ENCODE measurements at places on chromosomes 16 and 17.
A peak's percentile ranks its signal among the peaks of the same experiment; 100 is the strongest.

DNA sequence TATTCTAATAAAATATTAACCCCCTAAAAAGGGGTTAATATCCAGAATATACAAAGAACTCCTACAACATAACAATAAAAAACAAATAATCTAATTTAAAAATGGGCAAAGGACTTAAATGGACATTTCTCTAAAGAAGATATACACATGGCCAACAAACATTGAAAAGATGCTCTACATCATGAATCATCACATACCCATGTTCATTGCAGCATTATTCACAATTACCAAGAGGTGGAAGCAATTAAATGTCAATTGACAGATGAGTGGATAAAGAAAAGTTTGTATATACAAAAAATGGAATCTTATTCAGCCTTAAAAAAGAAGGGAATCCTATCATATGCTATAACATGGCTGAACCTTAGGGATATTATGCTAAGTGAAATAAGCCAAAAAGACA lies 36.8 kb downstream of the CPD start:
- DNase-seq: peak; percentile 63

- no peak for DNase-seq
Observed at GRCh38 chr17:32627239-32627996, 140.6 kb downstream of the CDK5R1 start.

GRCh38 chr16:78635807-78636206 lies 536.4 kb downstream of the WWOX start:
- DNase-seq: no peak

GRCh38 chr17:1985686-1986085 lies 39.4 kb downstream of the RTN4RL1 start:
- DNase-seq: no peak

DNA sequence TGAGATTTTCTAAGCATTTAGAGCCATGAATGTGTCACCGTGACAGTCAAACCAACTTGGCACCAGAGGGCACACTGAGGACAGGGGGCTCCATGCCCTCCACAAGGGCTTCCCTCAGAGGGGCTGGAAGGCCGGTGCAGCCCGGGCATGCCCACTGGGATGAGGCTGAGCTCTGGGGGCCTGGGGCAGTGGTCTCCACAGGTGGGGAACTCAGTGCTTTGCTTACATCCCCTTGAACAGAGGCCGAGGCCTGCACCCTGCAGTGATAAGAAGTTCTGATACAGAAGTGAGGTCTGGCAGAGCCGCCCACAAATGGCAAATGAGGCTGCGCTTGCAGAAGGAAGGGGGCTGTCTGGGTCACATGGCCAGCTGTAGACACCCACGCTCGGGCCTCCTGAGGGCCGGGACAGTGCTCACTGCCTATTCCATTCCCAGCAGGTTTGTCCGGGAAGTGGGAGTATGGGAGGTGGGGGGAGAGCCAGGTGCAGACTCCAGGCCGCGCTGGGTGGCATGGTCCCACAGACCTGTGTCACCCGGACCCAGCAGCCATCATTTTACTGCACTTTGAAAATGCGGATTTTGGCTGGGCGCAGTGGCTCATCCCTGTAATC lies 116.8 kb upstream of the CREBBP start:
- DNase-seq: no peak

DNA sequence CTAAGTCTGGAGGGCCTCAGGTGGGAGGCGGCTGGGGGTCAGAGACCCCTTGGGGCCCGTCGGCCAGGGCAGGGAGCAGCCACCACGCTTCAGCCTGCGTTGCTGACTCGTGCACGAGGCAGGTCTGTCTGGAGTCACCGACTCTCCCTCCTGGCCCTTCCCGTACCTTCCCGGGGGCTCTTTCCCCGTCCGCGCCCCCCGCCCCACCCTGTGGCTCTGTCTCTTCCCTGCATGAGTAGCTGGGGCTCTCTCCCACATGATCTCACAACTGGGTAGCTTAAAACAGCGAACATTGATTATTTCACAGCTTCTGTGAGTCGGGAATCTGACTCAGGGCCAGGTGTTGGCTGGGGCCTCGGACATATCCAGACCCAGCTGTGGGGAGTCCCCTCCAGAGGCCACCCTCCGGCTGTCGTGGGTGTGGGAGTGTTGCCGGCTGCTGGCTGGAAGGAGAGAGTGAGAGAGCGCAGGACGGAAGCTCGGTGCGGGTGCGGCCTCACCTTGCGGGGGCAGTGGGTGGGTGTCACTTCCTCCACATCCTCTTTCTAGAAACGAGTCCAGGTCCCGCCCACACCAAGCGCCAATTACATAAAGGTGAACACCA lies 17.3 kb downstream of the BAHCC1 start:
- no peak for DNase-seq

DNA sequence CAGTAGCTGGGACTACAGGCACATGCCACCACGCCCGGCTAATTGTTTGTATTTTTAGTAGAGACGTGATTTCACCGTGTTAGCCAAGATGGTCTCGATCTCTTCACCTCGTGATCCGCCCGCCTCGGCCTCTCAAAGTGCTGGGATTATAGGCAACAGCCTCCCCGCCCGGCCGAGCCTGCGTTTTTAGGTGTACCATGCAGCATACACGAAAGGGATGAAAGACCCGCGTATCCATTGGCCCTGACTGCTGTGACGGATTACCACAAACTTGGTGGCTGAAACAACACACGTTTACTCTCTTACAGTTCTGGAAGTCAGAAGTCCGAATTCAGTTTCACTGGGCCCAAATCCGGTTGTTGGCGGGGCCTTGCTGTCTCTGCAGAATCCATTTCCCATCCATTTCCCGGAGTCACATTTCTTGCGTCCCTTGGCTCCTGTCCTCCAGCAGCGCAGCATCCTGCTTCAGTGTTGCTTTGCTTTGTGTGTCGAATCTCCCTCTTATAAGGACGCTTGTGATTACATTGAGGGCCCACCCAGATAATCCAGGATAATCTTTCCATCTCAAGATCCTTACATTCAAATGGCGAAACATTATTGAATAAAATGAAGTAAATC lies 8.3 kb upstream of the GUCY2D start:
- DNase-seq: no peak

DNA sequence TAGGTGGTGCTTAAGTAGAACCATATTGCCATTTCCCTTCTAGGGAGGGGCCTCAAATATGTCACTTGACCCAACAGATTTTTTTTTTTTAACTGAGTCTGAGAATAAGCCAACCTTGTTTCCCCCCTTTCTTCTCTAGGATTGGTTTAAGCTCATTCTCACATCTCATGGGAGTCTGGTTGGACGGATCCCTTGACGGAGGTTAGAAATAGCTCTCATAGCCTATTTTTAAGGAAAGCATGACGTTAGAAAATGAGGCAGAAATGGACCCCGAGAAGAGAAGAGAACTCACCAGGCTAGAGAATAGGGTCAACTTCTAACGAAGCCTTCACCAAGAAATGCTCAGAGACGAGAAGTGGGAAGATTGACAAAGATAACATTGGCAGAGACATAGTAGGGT lies 95.1 kb upstream of the ZFHX3 start:
- DNase-seq: no peak

- DNase-seq: no peak
Observed at GRCh38 chr16:75928295-75928694, 202.0 kb upstream of the CPHXL start.

GRCh38 chr17:51287412-51287811 lies 27.1 kb downstream of the UTP18 start:
- DNase-seq: no peak

DNA sequence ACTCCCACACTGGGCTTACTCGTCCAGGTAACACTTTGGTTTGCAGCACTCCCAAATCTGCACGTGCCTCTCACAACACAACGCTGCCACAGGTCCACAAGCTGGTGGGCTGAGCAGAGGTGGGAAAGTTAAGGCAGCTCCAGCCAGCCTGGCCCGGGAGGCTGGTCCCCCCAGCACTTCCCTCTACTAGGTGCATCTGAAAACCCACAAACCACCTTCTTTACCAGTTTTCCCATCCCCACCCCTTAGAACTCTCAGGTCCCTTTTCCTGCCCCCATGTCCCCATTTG lies 1.4 kb upstream of the GAA start:
- DNase-seq: no peak

- DNase-seq: no peak
Observed at GRCh38 chr16:80759419-80760162, 44.8 kb downstream of the CDYL2 start.

GRCh38 chr16:4641895-4642294 lies 17.3 kb downstream of the MGRN1 start:
- DNase-seq: no peak

- DNase-seq: no peak
Observed at GRCh38 chr17:82126556-82127314, 28.7 kb upstream of the FASN start.

- DNase-seq: no peak
Observed at GRCh38 chr17:64941761-64942160, 22.5 kb upstream of the LRRC37A3 start.

GRCh38 chr17:4599505-4600281 lies 15.4 kb downstream of the SMTNL2 start:
- no peak for DNase-seq

- DNase-seq: no peak
Observed at GRCh38 chr16:48155926-48156789, at the start of gene ABCC12. Gene ABCC12 (minus strand): TSS chr16:48155993. CDS start chr16:48146424, 9,569 bp downstream.

- no peak for DNase-seq
Observed at GRCh38 chr16:25187491-25187795, 29.3 kb upstream of the AQP8 start.

- no peak for DNase-seq
Observed at GRCh38 chr17:28554565-28554964, 2.1 kb upstream of the UNC119 start.

DNA sequence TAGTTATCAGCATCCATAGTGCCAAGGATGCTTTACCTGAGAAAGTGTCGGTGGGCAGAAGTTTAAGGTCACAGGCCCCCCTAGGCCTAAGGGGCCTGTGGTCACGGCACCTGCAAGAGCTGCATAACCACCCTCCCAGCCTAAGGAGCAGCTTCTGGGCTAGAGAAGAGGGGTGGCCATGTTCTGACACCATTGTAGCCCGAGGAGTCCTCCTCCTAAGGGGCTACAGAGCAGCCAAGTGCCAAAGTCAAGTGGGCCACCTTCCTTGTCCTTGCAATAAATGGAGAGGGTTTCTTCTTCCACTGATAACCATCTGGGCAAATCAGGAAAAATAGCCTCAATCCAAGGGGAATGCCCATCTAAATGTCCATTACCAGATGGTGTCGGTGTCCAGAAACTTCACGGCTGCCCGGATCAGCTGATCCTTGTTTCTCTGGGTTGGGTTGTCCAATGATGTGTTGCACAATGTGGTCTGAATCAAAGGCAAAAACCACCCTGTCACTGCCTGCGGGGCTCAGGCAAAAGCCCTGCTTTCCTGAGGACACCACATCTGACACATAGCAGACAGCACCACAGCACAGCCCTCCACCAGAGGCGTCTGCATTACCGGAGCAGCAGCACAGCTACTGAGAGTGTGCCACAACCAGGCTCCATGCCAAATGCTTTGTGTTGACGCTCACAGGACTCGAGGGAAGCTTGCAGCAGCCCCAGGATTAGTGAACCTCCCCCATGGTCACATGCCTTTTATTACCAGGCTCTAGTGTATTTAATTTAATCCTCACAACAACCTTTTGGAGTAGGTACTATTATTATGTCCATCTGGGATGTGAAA lies 12.8 kb downstream of the ATPAF2 start:
- peak; percentile 36 for DNase-seq
